Activated naive CD4-positive, alpha-beta T cell treated with Interleukin-2 at 50 U/mL for 16 hours (primary cell): ENCODE measurements at places on chromosomes 16 and 17.

GRCh38 chr17:64115822-64116534, 14.0 kb downstream of the ERN1 start:
- no peak for DNase-seq

- no peak for DNase-seq
These were observed 51.9 kb downstream of the WWP2 start for GRCh38 chr16:69814078-69814477.

GRCh38 chr17:80294210-80294609, 33.6 kb downstream of the RNF213 start:
- DNase-seq, result no peak

DNA sequence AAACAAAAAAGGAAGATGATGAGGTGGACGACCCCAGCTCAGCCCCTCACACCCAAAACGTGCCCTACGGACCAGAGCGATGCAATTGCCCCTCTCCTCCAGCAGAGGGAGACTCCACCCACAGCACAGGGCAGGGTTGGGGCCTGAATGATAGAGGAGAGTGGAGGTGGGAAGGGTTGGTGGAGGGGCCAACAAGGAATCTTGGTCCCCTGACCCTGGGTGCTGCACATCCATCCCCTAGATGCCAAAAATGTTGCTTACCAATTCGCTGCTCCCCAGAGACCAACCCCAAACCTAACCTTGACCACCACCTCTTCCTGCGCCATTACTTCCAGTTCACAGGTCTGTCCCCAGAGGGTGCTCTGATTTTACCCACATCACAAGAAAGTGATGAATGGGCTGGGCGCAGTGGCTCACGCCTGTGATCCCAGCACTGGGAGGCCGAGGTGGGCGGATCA, 12.9 kb downstream of the P2RX5 start:
- peak; percentile 64 for DNase-seq

GRCh38 chr16:3085868-3086595, 13.1 kb downstream of the ZSCAN10 start:
- DNase-seq, result no peak

GRCh38 chr17:33038740-33039139, 47.1 kb downstream of the SPACA3 start:
- no peak for DNase-seq

GRCh38 chr16:57959121-57959520, 11.8 kb downstream of the CNGB1 start:
- no peak for DNase-seq

DNA sequence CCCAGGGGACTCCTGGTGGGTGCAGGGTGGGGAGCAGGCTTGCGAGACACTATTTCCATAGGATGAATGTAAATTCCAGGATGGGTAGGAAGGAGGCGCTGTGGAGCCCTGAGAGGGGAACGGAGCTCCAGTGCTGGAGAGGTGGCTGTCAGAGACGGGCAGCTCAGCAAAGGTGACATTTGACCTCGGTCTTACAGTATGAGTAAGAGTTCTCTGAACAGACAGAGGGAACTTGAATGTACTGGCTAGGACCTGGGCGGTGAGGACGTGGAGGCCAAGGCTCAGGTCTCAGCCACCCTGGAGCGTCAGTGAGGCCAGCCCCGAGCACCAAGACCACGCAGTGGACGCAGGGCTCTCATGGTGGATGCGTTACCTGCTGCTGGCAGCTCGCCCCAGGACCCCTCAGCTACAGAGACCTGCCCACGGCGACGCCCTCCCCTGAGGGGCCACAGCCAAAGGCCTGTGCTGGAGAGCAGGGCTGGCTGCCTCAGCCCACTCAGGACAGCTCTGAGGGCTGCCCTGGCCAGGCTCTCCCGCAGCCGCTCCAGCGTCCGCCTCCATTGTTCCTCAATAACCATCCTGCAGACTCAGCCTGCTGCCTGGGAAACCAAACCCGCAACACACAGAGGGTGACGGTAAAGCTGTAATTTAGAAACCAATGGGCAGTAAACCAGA, 65.9 kb upstream of the TNRC6C start:
- DNase-seq, result no peak
